ENCODE measurements at places on chromosomes 5 and 9.

DNA sequence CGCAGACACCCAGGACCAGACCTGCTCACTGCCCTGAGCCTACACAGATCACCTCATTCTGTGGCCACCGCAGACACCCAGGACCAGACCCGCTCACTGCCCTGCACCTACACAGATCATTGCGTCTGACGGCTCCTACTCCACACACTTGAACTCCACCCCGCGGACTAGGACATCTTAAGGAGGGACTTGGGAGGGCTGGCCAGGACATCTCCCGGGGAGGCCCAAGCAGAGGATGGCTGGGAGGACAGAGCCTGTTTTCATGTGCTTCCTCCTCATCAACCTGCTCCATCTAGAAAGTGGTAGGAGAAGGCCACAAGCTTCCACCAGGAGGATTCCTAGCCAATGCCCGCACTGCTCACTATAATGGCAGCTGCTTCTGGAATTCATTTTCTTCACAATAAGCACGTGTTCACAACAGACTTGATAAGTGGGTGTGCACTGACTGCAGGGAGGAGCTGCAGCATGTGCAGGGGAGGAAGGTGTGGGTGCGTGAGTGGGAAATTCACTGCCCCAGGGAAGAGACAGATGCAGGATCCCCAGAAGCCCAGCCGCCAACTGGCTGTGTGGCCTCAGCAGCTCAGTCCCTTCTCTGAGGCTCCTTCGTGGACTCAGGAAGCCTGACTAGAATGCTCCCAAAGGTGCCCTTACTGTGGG lies 64.8 kb downstream of the AK8 start:
- DNase-seq, result no peak

DNA sequence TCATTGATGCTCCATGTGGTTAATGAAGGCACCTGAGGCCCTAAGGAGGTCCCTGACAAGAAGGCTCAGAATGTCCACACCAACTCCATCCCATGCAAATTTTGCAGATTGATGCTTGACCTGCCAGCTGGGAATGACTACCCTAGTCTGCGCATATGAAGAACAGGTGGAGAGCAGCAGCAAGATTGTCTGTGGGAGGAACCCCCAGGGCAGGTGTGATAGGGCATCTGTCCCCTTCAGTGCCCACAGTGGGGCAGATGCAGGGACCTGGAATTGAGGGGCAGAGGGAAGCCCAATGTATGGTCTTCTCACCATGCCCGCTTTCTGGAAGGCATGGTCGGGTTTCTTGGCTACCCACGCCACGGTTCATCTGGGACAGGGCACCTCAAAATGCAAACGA lies 79.6 kb downstream of the MACROH2A1 start:
- no peak for DNase-seq

DNA sequence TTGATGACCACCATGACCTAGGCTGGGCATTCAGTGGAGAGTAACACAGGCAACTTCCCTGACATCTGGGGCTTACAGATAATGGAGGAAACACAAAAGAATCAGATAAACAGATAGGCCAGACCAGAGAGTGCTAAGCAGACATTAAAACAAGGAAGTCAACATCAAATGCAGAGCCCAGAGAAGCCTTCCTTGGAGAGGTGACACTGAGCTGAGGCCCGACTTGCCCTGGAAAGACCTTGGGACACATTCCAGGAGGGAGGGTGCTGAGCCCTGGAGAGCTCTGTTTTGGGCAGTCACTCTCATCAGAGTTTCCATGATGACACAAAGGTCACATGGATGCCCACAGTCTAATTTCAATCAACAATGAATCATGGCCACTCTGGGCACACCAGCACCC lies 31.9 kb upstream of the C5orf58 start:
- DNase-seq, result no peak

GRCh38 chr5:170021506-170021905 lies 41.2 kb upstream of the INSYN2B start:
- DNase-seq, result no peak

- no peak for DNase-seq
Measured at GRCh38 chr5:54194318-54194717, 116.1 kb downstream of the ARL15 start.

DNA sequence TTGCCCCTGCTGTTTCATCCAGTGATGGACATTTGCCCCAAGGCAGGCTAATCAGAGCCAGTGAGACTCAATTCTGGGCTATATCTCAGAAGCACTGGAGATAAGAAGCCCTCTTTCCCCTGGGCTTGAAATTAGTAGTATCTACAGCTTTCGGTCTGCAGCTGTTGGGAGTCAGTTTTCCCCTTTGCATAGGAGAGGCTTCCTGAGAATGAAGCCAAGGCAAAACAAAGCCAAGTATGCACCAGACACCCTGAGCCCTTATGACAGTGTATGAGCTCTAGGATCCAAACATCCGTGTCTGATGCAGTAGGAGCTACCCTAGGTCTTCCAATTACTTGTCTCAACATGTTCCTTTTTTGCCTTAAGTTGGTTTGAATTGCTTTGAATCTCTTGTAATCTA lies 79.2 kb upstream of the PANK3 start:
- no peak for DNase-seq

DNA sequence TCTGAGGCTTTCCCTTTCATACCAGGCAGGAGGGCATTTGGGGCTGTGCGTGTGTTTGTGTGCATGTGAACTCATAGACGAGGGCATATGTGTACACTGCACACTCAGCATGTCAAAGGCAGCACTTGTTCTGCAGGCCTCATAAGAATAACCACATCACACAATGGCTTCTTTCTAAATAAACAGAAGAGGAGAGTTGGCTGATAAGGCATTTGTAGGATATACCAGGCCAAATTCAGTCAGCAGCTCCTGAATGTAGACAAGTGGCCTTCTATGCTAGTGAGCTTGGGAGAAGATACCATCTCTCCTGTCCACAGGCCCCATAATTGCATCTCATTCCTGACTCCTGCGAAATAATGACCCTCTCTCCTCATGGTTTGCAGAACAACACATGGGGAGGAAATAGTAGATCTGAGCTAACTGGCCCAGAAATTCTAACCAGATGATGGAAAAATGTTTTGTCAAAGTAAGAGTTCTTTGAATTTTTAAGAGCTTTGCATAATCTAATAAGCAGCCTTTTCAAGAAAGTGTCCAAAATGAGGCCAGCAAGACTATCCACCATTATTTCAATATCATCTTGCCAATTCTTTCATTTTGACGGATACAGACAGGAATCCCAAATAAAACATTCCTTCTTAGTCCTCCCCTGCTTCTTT lies 60.5 kb upstream of the GAS1 start:
- DNase-seq, result no peak

- no peak for DNase-seq
Measured at GRCh38 chr9:4114569-4115505, 185.0 kb downstream of the GLIS3 start.

DNA sequence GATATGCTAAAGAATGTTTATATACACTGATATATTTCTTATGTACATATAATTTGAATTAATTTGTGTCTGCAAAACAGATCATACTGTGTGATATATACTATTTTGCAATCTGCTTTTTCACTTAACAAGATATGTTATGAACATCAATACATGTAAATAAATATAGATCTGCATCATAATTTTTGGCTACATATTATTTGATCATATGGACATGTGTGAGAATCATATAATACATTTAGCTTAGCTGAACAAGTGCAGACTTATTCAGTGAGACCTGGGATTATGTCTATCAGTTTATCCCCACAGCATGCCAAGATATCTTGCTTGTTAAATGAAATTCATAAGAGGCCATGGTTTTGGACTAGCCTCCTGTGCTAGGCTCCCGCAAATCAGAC lies 474.3 kb downstream of the ARHGEF28 start:
- no peak for DNase-seq

DNA sequence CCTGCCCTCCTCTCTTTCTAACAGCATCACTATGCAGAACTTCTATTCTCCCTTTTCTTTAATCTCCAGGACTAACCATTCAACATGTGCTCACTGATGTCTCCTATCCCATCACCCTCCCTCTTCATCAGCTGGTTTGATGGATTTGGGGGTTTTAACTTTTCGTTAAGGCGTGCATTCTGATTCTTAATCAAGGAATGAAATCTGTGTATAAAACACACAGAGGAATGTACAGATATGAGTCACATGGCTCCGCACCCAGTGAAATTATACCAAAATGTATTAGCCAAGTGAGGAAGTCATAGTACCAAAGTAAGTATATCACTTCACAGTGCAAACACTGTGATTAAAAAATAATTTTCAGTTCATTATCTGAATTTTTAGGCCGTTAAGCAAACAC lies 35.2 kb downstream of the MARCHF11 start:
- no peak for DNase-seq

GRCh38 chr9:124013309-124014210 lies 2.0 kb downstream of the LHX2 start:
- no peak for DNase-seq

GRCh38 chr5:20276959-20277263 lies 288.9 kb upstream of the CDH18 start:
- no peak for DNase-seq
